ENCODE measurements at places on chromosomes 16 and 17. TPM values are rescaled to one million over a fixed set of nuclear protein-coding genes. Genes with fewer than 3 reads are reported as not detected.

GRCh38 chr16:86509759-86510464 is 415 bp upstream of the FOXF1 start:
- no peak for DNase-seq
- H3K4me1 ChIP-seq, result peaks cover 29% of the 10 kb centered on the region

DNA sequence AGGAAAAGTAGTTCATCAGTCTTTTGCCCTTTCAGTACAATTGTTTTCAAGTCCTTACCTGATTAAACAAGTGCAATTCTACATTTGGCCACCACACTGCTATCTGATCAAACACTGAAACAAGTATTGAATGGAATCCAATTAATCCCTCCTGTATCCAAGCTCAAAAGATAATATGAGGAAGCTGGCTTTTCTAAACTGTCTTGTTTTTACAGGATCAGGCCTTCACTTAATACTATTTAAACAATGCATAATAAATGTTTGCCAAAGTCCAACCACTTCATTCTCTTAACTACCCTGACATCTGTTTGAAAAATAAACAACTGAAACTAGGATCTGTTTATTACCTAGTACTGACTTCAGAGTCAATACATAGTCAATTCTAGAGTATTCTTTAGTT is 131.6 kb downstream of the MRTFB start:
- no peak overlapping the region for H3K27ac ChIP-seq
- H3K4me3 ChIP-seq, result no peak overlapping the region
- H3K36me3 ChIP-seq, result no peaks in the 10 kb centered on the region
- no peaks in the 10 kb centered on the region for H3K4me1 ChIP-seq

- H3K36me3 ChIP-seq, result no peaks in the 10 kb centered on the region
- no peak overlapping the region for H3K4me3 ChIP-seq
- H3K4me1 ChIP-seq, result no peaks in the 10 kb centered on the region
- H3K27ac ChIP-seq, result no peak overlapping the region
Measured at GRCh38 chr17:10605221-10605783, 51.8 kb downstream of the MYH3 start.

- no peak for DNase-seq
- H3K4me1 ChIP-seq, result no peaks in the 10 kb centered on the region
- no peak overlapping the region for H3K4me3 ChIP-seq
- H3K36me3 ChIP-seq, result no peaks in the 10 kb centered on the region
- H3K27me3 ChIP-seq, result no peaks in the 10 kb centered on the region
Measured at GRCh38 chr16:54405478-54405877, 118.9 kb upstream of the IRX3 start.

DNA sequence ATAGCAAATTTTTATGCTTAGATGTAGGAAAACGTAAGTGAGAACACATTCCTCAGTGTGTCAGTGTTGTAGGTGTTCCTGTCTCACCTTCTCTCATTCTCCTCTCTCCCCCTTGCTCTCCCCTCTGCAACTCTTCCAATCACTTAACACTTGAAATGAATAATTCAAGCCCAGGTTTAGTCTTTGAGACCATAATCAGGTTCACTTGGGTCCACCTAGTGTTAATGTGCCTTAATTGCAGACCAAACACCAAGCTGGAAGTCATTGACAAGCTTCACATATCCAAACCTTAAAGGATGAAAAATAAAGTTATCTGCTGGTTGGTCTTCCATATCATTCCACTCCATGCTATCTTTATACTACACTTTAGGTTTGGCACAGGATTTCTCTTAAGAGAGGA is 37.0 kb downstream of the STXBP4 start:
- no peak overlapping the region for H3K27ac ChIP-seq
- H3K4me1 ChIP-seq, result no peaks in the 10 kb centered on the region
- no peak for DNase-seq
- H3K27me3 ChIP-seq, result no peaks in the 10 kb centered on the region

DNA sequence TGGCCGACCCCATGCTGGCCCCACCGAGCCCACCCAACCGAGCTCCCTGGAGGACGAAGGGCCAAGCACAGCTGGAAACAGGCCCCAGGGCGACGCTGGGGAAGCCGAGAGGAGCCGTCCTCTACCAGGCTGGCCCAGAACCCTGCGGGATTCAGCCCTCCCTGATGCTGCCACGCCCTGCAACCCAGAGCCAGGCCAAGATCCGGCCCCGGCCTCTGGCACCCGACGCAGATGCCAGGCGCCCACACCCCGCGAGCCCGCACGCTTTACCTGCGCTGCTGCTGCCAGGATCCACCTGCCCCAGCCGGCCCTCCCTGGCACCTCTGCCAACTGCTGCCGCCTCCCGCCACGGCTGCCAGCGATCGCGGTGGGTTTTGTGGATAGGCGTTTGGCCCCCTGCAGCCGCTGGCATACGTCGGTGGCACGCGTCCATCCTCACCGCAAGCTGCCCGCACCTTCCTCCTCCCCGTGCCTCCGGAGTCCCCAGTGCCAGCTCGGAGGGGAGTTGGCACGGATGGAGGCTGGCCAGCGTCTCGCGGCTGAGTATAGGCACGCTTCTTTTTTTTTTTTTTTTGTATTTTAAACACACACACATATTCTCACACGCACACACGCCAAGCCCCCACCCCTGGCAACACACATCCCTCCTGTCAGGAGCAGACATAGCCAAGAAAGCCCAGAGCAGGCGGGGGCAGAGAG is 41.3 kb upstream of the ACSF3 start:
- peaks cover 9% of the 10 kb centered on the region for H3K4me1 ChIP-seq
- H3K27ac ChIP-seq, result peak overlapping the region; percentile 65
- no peak for DNase-seq
- H3K27me3 ChIP-seq, result no peaks in the 10 kb centered on the region
- H3K36me3 ChIP-seq, result no peaks in the 10 kb centered on the region
- peak overlapping the region; percentile 85 for H3K4me3 ChIP-seq

DNA sequence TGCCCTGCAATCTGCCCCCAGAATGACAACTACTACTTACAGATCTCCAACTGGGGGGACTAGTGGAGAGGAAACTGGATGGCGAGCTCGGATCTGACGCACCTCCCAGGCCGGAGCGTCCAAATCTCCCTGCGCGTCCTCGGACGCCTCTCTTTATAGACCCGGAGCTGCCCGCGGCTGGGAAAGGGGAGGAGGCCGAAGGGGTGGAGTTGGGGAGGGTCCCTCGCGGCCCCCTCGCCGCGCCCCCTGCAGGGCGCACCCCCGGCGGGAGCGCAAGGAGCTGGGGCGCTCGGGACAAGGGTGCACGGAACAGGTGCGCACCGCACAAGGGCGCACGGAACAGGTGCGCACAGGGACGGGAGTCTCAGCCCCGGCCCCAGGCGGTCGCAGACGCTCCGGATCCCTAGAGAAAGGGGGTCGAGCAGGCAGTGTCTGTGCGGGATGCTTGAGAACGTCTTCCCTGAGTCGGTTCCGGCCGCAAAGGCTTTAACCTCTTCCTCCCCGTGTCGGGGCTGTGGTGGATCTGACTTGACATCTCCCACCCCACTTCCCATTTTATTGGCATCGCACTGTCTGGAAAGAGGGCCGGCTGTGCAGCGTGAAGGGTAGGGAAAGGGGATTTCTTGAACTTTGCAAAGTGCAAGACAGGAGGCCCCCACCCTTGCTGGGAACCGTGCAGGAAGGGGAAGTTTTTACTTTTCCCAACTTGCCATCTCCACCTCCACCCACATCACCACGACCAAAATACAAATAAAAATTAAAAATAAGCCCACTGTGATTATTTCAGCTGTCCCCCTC is at the start of gene MYH11:
Gene MYH11 (minus strand): TSS at position 128 of the 798 bp plus-strand sequence. CDS start 18,776 bp downstream, outside the sequence.
- no peak for DNase-seq
- peaks cover 28% of the 10 kb centered on the region for H3K4me1 ChIP-seq
- no peak within 1 kb of the TSS for H3K27ac ChIP-seq

GRCh38 chr17:70168977-70169708 is at the start of gene KCNJ2:
Gene KCNJ2, plus strand, starts transcription at chr17:70169532. Its CDS starts 5,508 bp downstream, at chr17:70175040.
- H3K4me3 ChIP-seq, result peak within 1 kb of the TSS; percentile 79
- H3K4me1 ChIP-seq, result peaks cover 19% of the 10 kb centered on the region
- peaks cover 29% of the 10 kb centered on the region for H3K27me3 ChIP-seq
- H3K27ac ChIP-seq, result no peak within 1 kb of the TSS

DNA sequence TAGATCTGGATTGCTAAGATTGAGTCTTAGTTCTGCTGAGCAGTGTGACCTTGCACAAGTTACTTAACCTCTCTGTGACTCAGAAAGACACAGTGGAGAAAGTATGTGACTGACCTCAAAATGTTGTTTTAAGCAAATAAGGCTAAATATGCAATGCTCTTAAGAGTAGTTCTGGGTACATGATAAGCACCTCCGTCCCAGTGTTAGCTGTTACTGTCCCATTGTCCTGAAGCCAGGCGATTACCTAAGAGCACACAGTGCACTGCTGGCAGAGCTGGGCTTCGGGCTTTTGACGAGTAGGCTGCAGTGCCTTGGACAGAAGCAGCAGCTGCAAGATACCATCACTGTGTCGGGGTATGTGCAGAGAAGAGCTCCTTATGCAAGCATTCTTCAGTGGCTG is 32.7 kb upstream of the FOXF1 start:
- H3K4me3 ChIP-seq, result no peak overlapping the region
- no peak for DNase-seq
- H3K4me1 ChIP-seq, result no peaks in the 10 kb centered on the region
- H3K36me3 ChIP-seq, result no peaks in the 10 kb centered on the region
- no peak overlapping the region for H3K27ac ChIP-seq
- H3K27me3 ChIP-seq, result peaks cover 43% of the 10 kb centered on the region

- H3K36me3 ChIP-seq, result peaks cover 25% of the 10 kb centered on the region
- no peak overlapping the region for H3K4me3 ChIP-seq
- no peaks in the 10 kb centered on the region for H3K27me3 ChIP-seq
- no peak overlapping the region for H3K27ac ChIP-seq
- no peak for DNase-seq
Measured at GRCh38 chr16:69014811-69015210, 90.6 kb upstream of the HAS3 start.

GRCh38 chr16:56344518-56345405 is 80.6 kb downstream of the AMFR start:
- H3K36me3 ChIP-seq, result no peaks in the 10 kb centered on the region
- H3K4me3 ChIP-seq, result no peak overlapping the region
- no peaks in the 10 kb centered on the region for H3K27me3 ChIP-seq
- DNase-seq, result no peak

DNA sequence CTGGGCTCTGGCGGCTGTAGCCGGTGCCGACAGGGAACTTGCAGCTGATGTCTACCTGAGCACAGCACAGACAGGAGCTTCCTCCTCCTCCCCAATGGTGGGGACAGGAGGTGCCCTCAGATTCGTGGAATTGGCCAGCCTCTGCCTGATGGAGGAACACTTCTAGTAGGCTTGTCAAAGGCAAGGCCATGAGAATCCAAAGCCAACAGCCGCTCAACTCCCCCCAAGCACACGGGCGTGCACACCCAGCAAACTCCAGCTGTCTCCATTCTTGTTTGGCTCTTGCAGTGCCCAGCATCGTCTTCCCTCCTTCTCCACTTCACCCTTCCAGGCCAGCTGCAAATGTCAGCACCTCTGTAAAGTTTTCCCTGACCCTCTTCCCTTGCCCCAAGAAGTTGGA is 35.1 kb downstream of the SCNN1G start:
- no peak overlapping the region for H3K27ac ChIP-seq
- peaks cover 10% of the 10 kb centered on the region for H3K27me3 ChIP-seq
- H3K36me3 ChIP-seq, result no peaks in the 10 kb centered on the region
- peaks cover 8% of the 10 kb centered on the region for H3K4me1 ChIP-seq
- DNase-seq, result no peak

DNA sequence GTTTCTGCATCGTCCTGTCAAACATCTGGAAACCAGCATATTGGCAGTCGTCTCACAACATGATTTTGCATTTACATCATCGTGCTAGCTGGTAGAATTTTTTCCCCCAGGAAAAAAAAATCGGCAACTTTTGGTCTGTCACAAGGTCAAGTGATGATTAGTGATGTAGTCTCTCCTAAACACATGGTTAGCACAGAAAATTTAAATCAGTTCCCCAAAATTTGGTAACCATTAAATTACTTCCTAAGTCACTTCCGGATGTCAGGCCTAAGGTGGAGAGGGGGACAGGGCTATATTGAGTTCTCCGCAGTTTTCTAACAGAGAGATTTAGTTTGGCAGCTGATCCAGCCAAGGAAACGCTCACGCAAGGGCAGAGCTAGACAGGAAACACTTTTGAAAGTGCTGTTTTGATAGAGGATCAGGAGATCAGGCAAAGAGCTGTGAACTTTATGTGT is 271.0 kb upstream of the TBX2 start:
- no peak overlapping the region for H3K4me3 ChIP-seq
- no peaks in the 10 kb centered on the region for H3K27me3 ChIP-seq
- no peaks in the 10 kb centered on the region for H3K36me3 ChIP-seq
- H3K4me1 ChIP-seq, result peaks cover 3% of the 10 kb centered on the region
- H3K27ac ChIP-seq, result no peak overlapping the region
- no peak for DNase-seq

DNA sequence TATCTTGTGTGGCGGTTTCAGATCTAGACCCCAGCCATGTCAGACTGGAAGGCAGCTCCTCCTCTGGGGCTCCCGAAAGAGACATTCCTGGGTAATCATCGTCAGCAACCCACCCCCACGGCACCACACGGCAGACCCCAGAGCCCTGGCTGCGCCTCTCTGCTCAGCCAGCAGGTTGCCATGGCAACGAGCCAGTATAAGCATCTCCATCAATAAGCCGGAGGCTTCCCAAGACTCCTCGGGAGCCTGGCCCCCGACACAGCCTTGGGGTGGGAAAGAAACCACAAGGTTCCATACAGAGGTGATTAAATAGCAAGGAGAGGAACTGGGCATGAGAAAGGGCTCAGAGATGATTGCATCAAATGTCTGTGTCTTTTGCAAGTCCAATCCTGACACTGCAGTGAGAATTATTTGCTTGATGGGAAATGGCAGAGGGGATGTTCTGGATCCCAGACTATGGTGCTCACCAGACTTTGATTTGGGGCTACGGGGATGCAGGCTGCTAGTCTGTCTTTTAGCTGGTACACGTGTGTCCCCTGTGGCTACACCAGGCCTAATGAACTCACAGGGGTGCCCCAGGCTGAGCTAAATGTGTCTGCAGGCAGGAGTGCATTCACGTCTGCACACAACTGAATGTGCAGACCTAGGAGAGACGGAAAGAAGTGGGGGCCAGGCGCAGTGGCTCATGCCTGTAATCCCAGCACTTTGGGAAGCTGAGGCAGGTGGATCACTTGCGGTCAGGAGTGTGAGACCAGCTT is 320.5 kb upstream of the TNRC6C start:
- H3K27me3 ChIP-seq, result peaks cover 30% of the 10 kb centered on the region
- H3K4me1 ChIP-seq, result no peaks in the 10 kb centered on the region
- H3K4me3 ChIP-seq, result no peak overlapping the region
- no peak overlapping the region for H3K27ac ChIP-seq

Gene C17orf50
- not detected for total RNA-seq

Gene RSPRY1
- 39.9 TPM for total RNA-seq

Gene CD300LG
- total RNA-seq, result not detected

Gene NPIPB5
- 488 TPM for total RNA-seq

Gene C17orf67
- total RNA-seq, result 3.3 TPM

Gene CLEC18A
- total RNA-seq, result 1.8 TPM

Gene SPATA32
- 0.39 TPM for total RNA-seq

Gene WNT9B
- not detected for total RNA-seq

Gene MYOCD
- total RNA-seq, result 8.0 TPM

Gene CDRT15L2
- not detected for total RNA-seq

Gene RHBDF1
- total RNA-seq, result 1.3 TPM

Gene SNX20
- total RNA-seq, result 33.1 TPM

Gene TRIM72
- 0.16 TPM for total RNA-seq

Gene CDIP1
- total RNA-seq, result 12.5 TPM

Gene KRTAP4-6
- not detected for total RNA-seq

Gene NPIPA7
- total RNA-seq, result 4.4 TPM
